Hepatocyte (in vitro differentiated cells): ENCODE measurements at places on chromosomes 11 and 22. TPM values are rescaled to one million over a fixed set of nuclear protein-coding genes. Genes with fewer than 3 reads are reported as not detected.

The FOLR1 gene
- 19.9 and 21.6 TPM in 2 replicates for total RNA-seq

The TREH gene
- total RNA-seq: 6.6 and 10.2 TPM in 2 replicates

The DESI1 gene
- 29.0 and 32.1 TPM in 2 replicates for total RNA-seq

The SYT7 gene
- 13.5 and 15.5 TPM in 2 replicates for total RNA-seq

The CACNA1I gene
- total RNA-seq: 0.16 and 0.17 TPM in 2 replicates

The RAG2 gene
- not detected in 2 replicates for total RNA-seq

The DDX25 gene
- total RNA-seq: 0.48 and 0.80 TPM in 2 replicates

The YAP1 gene
- 111 and 125 TPM in 2 replicates for total RNA-seq

The ROBO3 gene
- total RNA-seq: 3.7 and 5.0 TPM in 2 replicates

The TSPAN32 gene
- 1.5 and 5.0 TPM in 2 replicates for total RNA-seq

The HEPHL1 gene
- total RNA-seq: 0.07 TPM in 1 of 2 replicates, not detected in the other

The LYVE1 gene
- 4.5 and 9.1 TPM in 2 replicates for total RNA-seq
